ENCODE measurements at places on chromosomes 3 and 15.
A peak's percentile ranks its signal among the peaks of the same experiment; 100 is the strongest.

DNA sequence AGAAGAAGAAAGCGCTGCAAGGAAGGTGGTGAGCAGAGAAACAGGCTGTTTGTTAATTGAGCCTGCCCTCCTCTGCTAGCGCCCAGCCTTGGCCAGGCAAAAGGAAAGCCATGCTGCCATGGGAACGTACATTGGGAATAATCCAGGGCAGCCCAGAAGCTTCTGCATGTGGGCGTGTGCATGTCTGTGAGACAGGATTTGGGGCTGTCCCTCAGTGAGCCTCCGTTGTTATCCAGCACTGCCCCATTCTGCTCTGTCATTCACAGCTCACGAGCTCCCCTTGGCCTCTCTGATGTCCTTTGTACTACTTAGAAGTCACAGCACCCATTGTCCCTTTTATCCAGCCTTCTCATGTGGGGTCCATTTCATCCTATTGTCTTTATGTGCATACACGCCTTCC lies 239.1 kb upstream of the ROPN1 start:
- no peak for DNase-seq

DNA sequence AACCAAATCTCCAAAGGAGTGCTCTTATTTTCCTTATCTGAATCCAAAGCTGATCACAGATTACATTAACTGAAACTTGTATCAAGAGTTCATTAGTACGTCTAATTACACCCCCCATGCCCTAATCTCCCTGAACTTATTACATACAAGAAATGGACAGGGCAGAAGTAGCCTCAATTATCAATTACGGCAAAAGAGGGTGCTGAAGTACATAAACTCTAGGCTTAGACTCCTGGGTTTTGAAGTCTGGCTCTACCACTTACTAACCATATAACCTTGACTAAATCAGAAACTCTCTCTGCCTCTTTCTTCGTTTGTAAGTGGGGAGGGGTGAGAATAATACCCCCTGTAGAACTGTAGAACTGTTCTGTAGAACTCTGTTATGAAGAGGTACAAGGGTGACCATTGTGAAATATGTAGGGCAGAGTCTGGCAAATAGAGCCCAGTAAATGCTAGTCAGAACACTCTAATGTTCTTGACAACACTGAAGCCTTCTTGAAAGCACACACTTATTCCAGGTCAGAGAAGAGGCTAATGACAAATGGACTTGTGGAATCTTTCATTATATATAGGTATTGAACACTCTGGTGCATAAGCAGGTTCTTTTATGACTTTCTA lies 19.6 kb upstream of the OR5K4 start:
- no peak for DNase-seq

- no peak for DNase-seq
Observed at GRCh38 chr3:37456781-37457180, 282.4 kb upstream of the LRRFIP2 start.

- DNase-seq, result peak; percentile 58
Observed at GRCh38 chr15:51192521-51193280, 98.0 kb upstream of the TNFAIP8L3 start.

DNA sequence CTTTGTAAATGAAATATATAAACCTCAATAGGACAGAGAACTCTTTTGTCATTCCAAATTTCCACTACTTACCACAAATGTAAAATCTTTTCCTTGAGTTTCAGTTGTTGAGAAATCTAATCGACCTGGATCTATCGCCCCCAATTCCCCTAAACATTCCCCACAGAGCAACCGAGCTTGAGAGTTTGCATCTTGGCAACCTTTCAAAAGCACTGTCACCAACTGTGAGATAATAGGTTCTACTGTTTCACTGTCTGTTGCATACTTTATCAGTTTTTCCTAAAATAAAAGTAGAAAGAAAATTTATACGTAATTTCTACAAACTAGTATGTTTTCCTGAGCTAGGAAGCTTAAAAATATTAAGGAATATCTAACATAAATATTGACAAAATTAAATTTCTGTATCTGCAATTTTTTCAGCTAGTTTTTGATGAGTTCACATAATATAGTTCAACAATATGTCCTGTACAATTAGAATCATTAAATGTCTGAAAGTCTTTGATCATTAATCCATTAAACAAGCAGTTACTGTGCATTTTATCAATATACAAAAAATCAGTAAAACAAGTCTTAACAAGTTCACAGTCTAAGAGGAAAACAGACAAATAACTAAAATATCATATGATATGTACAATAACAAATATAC lies 54.5 kb downstream of the ATR start:
- no peak for DNase-seq

DNA sequence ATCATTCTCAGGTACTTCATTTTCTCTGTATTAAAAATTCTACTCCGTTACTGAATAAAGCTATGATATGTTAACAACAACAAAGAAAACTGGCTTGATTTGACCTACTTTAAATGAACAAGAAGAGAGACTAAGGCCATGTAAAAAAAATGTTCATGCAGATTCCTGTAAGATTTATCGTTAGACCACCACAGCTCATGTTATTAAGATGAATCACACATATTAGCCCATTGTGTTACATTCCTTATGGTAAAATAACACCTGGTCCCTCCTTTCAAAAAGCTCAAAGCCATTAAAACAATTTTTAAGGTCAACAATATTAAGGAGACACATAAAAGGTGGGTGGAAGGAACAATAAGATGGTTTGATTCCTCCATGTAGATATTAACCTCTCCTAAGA lies 6.3 kb downstream of the THOC7 start:
- DNase-seq, result no peak

DNA sequence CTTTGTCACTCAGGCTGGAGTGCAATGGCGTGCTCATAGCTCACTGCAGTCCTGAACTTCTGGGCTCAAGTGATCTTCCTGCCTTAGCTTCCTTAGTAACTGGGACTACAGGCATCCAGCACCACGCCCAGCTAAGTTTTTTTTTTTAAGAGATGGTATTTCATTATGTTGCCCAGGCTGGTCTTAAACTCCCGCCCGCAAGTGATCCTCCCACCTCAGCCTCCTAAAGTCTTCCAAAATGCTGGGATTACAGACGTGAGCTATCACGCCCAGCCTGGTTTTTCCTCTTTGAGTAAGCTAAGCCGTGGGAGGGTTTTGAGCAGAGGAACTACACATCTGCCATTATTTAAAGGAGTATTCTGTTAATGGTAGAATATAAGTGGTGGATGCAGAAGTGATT lies 7.4 kb upstream of the LRRFIP2 start:
- no peak for DNase-seq

DNA sequence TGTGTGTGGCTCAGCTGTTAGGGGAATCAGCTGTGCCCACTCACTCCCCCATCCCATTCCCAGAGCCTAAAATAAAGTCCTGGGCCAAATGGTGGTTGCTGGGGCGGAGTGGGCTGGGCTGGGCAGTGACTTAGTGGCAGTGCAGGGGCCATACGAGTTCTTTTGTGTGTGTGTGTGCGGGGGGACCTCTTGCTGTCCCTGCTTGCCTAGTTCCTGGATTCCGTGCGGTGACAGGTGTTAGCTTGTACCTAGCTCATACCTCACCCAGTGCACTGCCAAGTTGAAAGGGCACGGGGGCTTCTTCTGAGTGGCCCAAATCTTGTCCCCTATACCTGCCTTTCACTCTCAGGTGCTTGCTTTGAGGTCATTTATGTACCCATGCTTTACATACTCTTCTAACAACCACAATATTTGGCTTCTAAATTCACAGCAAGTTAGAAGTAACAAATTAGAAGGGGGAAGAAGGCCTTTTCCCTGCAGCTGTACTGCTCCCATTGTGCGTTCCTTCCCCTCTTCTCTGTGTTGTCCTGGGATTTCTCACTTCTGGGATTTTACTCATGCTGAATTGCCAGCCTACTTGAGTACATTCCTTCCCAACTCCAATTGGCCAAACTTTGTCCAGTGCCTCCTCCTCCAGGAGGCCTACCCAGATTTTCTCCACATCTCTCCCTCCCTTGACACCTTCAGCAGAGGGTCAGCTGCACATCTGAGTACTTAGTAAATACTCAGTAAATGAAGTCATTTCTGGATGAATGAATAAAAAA lies 66.3 kb upstream of the POLG start:
- DNase-seq, result no peak

DNA sequence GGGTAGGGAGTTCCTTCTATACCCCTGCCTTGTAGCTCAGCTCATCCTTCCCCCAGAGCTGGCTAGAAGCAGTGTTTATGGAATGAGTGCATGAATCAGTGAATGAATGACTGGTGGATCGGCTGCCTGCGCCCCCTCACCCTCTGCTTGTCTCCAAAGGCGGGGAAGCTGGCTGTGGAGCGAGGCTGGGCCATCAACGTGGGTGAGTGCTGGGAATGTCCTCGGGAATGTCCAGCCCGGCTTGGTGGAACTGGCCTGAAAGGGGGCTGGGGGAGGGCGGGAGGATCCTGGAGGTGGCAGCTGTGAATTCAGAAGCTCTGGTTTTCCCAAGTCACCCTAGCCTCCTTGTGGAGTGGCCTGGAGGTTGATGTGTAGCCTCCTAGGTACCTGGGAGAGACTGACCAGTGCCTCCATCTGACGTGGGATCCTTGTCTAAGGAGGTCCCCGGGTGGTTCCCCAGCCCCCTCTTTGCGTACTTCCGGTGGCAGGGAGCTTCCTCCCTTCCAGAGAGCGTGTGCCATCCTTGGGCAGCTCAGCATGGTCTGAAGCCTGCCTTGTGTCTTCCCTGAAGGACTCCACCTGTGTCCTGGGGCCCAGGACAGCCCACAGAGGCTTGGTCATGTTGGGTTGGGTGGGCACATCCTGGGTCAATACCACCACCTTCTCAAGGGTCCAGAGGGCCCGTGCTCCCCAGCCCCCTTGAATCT lies 18.4 kb downstream of the HDAC11 start:
- no peak for DNase-seq

DNA sequence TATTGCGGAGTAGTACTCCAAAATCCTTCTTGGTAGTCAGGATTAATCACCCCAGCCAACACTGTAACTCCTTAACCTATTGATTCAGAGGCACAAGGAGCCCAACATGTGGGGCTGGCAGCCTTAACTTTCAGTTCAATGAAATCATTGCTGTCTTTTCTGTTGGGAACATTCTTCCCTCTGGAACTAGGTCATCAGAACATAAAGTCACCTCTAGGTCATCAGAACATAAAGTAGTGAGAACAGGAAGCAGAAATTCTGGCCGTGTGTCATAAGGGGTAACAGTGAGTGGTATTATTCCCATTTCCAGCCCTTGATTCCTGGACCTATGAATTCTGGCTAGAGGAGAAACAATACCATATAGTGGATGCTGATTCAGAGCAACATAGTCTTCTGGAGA lies 71.5 kb upstream of the TNIK start:
- DNase-seq, result no peak

DNA sequence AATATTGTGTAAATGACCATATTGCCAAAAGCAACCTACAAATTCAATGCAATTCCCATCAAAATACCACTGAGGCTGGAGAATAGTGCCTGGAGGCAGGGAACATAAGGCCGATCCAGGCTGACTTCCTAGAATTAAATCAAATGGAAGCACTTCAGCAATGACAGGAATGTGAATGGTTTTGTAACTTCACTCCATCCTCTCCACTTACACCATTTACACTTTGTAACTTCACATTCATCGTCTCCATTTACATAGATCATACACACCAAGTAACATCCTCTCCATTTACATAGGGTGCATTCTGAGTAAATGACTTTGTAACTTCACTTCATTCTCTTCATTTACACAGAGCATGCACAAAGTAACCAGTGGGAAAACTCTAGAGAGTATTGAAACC lies 11.6 kb downstream of the STRIT1 start:
- no peak for DNase-seq

- no peak for DNase-seq
Observed at GRCh38 chr3:35688826-35689225, 49.5 kb downstream of the ARPP21 start.

GRCh38 chr3:15805756-15806266 lies 8.0 kb upstream of the ANKRD28 start:
- DNase-seq, result no peak

DNA sequence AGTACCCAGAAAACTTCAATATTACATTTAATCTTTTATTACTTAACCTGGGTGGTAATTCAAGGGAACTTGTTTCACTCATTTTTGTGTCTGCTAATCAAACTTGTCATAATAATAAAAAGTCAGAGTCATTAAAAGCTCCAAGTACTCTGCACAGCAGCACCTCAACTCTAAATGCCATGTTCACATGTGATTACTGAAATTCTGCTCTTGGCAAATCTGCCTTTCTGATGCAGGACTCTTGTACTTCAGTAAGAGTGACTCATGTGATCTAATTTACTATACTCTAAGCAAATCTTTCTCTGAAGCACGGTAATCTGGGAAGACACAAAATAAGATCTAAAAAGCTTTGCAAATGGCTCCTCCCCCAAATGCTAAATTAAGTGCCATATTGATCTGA lies 6.4 kb downstream of the ROBO1 start:
- no peak for DNase-seq

DNA sequence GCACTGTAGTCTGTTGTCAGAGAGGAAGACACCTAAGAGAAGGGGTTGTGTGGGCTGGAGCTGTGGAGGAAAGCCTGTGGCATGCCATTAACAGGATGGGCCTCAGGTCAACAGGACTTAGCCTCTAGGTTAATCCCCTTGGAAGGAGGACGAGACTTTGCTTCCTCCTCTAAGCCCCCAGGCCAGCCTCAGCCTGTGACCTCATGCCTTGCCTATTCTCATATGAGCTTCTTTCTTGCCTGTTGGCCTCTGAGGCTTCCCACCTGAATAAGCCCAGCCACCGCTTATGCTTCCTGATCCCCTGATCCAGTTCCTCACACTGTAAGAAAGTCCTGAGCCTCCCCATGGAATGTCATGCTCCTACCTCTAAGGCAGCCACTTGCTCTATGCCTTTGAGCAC lies 52.2 kb upstream of the TBC1D21 start:
- DNase-seq, result no peak

- peak; percentile 39 for DNase-seq
Observed at GRCh38 chr15:35289024-35289617, 204.0 kb upstream of the NANOGP8 start.

DNA sequence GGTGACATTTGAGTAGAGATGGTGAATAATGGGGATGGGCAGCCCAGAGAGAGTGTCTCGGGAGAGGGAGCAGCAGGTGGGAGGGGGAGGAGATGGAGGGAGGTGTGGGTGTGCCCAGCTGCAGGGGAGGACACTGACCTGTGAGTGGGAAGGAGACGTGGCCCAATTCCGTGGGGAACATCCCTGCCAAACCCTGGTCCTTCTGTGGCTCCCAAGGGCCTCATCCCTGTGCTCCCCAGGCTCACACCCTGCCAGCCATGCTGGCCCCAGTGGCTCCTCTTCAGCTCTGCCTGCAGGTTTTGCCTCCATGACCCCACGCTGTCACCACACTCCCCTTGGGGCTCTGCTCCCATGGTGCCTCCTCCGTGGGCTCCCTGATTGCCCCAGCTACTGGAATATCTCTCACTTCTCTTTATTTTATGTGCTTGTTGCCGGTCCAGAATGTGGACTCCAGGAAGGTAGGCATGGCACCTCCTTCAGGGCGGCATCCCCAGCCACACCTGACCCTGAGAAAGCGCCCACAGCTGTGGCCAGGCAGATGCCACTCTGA lies 7.0 kb downstream of the CFAP100 start:
- DNase-seq, result no peak

- DNase-seq, result no peak
Observed at GRCh38 chr3:119769394-119770149, 12.3 kb upstream of the NR1I2 start.

GRCh38 chr15:53936137-53936536 lies 42.1 kb upstream of the UNC13C start:
- DNase-seq, result no peak
